ENCODE measurements at places on chromosomes 7 and 10. TPM values are rescaled to one million over a fixed set of nuclear protein-coding genes. Genes with fewer than 3 reads are reported as not detected.

- DNase-seq, result no peak
Measured at GRCh38 chr7:30162133-30162532, 27.3 kb downstream of the MTURN start.

- no peak for DNase-seq
Measured at GRCh38 chr7:112182749-112183148, 23.4 kb downstream of the DOCK4 start.

- DNase-seq, result no peak
Measured at GRCh38 chr7:9657257-9657656, 1223.8 kb downstream of the NXPH1 start.

DNA sequence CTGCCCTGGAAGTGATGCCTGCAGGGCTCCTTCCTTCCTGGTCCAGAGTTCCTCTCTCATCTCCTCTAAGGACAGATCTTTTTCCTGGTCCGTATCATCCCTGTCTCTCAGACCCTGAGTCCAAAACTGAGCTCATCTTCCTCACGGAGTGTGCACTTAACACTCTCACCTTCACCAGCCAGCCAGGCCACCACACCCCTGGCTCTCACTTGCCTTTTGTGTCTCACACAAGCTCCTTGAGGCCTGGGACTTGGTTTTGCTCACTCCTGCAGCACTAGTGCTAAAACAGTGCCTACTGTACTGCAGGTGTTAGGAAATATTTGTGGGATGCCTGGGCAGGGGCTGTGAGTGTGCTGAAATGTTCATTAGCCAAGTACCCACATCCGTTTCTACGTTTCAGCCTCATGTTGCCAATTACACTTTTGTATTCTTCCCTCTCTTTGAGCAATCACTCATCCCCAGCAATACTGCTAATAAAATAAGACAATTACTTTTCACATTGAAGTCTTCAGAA, 21.4 kb upstream of the PARP12 start:
- no peak for DNase-seq

GRCh38 chr10:121956111-121957061, 18.6 kb downstream of the NSMCE4A start:
- DNase-seq, result no peak

- no peak for DNase-seq
Measured at GRCh38 chr10:50805981-50806622, 66.4 kb downstream of the ASAH2B start.

- no peak for DNase-seq
Measured at GRCh38 chr7:117021366-117021765, 68.1 kb downstream of the ST7 start.

GRCh38 chr10:101493249-101493648, 94.8 kb downstream of the POLL start:
- DNase-seq, result no peak

- no peak for DNase-seq
Measured at GRCh38 chr7:19439517-19439916, 269.3 kb downstream of the POLR1F start.

- DNase-seq, result no peak
Measured at GRCh38 chr10:30083934-30084333, 24.5 kb upstream of the JCAD start.

GRCh38 chr7:149765399-149766121, 7.8 kb downstream of the ZNF467 start:
- no peak for DNase-seq

- DNase-seq, result no peak
Measured at GRCh38 chr7:80642871-80643270, 4.4 kb downstream of the CD36 start.

DNA sequence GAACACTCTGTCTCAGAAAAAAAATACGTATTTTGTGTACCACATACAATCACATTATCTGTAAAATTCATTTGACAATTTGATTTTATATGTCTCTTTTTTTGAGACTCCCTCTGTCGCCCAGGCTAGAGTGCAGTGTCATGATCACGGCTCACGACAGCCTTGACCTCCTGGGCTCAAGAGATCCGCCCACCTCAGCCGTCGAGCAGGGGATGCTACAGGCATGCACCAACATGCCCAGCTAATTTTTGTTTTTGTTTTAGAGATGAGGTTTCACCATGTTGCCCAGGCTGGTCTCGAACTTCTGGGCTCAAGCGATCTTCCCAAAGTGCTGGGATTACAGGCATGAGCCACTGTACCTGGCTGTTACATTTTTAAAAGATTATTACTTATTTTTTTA, 11.6 kb upstream of the BAZ1B start:
- no peak for DNase-seq

DNA sequence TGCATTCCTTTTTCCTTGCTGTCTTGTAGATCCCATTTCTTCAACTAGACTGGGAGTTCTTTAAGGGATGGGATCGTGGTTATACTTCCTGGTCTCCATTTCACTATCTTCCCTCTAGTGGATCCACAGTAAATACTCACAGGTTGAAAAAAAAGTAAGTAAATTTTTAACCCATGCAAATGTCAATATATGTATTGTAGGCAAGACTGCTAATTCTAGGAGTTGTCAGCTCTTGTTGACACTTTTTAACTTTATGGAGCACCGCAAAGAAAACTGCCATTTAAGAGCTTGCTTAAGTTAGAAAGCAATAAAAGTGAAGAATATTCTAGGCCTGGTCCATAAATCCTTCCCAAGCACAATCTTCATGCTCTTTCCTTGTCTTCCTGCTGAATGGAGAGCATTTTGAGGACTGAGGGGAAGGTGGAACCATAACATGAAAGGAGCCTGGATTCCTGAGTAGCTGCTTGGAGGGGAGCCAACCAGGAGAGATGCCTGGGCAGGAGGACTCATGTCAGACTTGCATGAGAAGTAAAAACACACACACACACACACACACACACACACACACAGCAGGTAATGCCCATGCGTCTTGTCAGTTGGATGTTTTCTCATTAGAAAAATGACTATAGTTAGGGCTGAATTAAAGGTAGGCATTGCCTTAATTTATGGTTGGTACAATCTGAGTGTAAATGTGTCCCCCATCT, 32.2 kb downstream of the VWA2 start:
- no peak for DNase-seq

GRCh38 chr7:29607889-29608288, 44.3 kb downstream of the PRR15 start:
- DNase-seq, result peak; percentile 58

- DNase-seq, result no peak
Measured at GRCh38 chr7:89623018-89623672, 531.1 kb upstream of the STEAP1 start.

The ABCB1 gene
- 0.40 TPM for polyA plus RNA-seq

The TFEC gene
- not detected for polyA plus RNA-seq

The TMEM229A gene
- polyA plus RNA-seq, result not detected

The H2BK1 gene
- not detected for polyA plus RNA-seq
